ENCODE measurements at places on chromosomes 6 and 20. TPM values are rescaled to one million over a fixed set of nuclear protein-coding genes. Genes with fewer than 3 reads are reported as not detected.

The OR2J3 gene
- not detected for total RNA-seq

The OR2H2 gene
- total RNA-seq: not detected

The MAP7 gene
- 57.4 TPM for total RNA-seq

- DNase-seq: peak; percentile 42
Measured at GRCh38 chr6:73285674-73286283, 22.8 kb upstream of the KHDC1 start.

- no peak for DNase-seq
Measured at GRCh38 chr6:150176152-150176551, 33.3 kb downstream of the PPP1R14C start.

GRCh38 chr20:10448270-10449156 is 13.4 kb downstream of the SLX4IP start:
- no peak for DNase-seq

DNA sequence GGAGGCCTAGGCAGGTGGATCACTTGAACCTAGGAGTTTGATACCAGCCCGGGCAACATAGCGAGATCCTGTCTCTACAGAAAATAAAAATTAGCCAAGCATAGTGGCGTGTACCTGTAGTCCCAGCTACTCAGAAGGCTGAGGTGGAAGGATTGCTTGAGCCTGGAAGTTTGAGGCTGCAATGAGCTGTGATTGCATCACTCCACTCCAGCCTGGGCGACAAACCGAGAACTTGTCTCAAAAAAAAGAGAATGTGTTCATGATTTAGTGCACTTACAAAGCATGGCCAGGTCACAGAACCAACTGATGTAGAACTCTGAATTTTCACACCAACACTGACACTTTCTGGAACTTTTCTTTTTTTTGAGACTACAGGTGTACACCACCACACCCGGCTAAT is 182.7 kb downstream of the ZFP64 start:
- DNase-seq: peak; percentile 19

DNA sequence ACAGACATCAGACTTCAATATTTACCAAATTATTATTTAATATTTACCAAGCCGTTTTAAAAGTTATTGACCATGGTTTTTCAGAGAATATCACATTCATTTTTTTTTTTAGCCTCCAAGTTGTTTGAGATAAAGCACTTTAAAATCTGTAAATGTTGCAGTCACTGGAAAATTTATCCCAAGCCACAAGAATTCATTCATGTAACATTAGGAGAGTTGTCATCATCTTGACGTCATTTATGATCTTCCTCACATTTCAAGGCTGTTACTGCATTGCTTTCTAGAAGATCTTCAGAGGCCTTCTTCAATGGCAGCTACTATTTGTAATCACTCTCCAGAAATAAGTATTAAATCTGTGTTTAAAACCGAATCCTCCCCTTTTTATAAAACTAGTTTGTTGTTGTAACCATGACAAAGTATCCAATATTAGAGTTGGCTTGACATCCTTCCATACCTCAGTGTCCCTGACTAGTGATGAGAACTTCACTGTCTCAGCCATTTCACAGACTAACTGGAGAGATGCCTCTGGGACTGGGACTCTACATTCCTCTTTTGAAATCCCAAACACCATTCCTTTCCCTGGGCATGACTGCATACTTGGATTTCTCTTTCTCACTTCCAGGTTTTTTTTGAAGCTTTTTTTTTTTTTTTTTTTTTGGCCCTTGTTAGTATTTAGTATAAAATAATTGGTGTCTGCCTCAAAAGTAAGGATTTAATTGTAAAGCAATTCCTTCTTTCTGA is 100.1 kb downstream of the ZFAND3 start:
- DNase-seq: no peak
